Retinal pigment epithelial cell (primary cell): ENCODE measurements at places on chromosomes 16 and 17.

DNA sequence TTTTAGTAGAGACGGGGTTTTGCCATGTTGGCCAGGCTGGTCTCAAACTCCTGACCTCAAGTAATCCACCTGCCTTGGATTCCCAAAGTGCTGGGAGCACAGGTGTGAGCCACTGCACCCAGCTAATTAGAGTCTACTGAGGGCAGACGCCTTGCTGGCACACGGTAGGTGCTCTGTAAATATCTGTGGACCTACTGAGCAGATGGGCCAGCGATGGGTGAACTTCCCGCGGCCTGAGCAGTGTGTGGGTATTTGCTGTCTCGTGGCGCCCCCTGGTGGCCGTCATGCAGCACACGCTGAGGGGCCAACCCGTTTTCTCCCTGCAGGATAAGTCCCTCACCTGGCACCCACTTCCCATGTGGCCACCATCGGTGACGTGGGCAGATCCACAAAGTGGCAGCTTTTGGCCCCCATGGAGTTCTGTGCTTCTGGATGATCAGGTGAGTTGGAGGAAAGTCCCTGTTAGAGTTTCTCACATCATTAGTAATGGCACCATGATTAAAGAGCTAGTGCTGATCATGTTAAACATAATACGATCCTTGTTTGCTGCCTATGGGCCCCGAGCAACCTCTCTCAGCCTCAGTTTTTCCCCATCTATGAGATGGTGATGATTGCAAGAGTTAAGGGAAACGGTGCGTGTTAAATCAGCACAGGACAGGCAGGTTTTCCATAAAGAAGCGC lies 40.7 kb downstream of the ZDHHC7 start:
- no peak for DNase-seq

GRCh38 chr17:34725008-34725407 lies 145.6 kb downstream of the TMEM132E start:
- no peak for DNase-seq

DNA sequence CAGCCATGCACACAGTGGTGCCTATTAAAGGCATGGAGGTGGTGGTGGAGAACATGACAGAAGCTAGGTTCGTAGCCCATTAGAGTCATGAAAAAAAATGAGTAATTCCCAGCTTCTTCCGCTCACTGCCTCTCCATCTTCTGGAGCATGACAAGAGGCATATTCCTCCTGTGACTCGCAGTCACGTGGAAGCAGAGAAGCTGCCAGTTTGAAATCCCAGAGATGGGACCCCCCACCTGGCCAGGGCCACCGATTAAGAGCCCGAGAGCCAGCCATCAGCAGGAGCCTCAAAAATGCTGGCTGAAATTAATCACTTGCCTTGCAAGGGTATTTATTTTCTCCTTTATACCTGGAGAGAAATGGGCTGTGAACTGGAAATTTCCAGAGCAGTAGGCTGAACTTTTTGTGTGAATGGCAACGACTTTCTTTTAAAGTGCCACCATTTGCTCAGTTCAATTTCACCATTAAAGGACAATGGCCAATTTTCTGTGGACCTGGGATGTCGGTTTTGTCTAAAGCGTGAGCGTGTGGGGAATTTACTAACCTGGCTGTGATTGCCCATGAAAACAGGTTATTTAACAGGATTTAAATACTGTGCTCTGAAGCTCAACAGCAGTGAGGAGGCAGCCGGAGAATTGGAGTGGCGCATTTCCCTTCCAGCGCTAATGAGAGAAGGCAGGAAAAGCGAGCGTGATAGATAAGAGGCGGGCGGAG lies 189.7 kb upstream of the SDK2 start:
- DNase-seq, result no peak

DNA sequence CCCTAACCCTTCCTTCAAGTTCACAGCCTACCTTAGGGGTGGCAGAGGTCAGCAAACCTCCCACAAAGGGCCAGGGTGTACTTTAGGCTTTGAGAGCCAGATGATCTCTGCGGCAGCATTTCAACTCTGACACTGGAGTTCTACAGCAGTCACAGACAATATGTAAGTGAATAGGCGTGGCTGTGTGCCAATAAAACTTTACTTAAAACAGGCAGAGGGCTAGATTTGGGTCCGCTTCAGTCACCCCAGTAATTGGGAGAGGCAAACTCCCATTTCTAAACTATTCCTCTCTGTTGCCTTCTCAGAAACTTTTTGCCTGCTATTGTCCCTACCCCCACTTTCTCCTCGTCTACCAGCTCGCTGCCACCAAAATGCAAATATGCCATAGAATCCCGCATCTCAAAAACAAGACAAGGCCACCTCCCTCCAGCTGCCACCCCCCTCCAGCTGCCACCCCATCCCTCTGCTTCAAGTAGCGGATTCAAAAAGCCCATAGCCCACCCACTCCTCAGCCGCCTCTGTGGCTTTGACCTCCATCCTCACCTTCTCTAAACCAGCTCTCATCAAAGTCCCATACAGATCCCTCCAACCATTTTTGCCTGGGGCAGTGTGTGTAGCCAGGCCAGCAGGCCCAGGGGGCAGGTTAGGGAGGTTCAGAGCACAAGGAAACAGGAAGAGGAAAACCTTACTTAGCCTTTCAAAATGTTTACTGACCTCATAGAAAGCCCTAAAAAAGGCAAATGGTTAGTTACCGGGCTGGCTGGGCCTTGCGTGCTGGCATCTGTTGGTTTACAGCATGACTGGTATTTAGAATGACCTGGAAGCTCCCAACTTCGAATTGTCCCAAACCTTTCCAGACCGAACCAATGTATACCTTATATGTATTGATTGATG lies 19.9 kb upstream of the DNAH17 start:
- no peak for DNase-seq

- no peak for DNase-seq
These were observed 274.4 kb upstream of the TOM1L1 start for GRCh38 chr17:54626146-54626703.

DNA sequence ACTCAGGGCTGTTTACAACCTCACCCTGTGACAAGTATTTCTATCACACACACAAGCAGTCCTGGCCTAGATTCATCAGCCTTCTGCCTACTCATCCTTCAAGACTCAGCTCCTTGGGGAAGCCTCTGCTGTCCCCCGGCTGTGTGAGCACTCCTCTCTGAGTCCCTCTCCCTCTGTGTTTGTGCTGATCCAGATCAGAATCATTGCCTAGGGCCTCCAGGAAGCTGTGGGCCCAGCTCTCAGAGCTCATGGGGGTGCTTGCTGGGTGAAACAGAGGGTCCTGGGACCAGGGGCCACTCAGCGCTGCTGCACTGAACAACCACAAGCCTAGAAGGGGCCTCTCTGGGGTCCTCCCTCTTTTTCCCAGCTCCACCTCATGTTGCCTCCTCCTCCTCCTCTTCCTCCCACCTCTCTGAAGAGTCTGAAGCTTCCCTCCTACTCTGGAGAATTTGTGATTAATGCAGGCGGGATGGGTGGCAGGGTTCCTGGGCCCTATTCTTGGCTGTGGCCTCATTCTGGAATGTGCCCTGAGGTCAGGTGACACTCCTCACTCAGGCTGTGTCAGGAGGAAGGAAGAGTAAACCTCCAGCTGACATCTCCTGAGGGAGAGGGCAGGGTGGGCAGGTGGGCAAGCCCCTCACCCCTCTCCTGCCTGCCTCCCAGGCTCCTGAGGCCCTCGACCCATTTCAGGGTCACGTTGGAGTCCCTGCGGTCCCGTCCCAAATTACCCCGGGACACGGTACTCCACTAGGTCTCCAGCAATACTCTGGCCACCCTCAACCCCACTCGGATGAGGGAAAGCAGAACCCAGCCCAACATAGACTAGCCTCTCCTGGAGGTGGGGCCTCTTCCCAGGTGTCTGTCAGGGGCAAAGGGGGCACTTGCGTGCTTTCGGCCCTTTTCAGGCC lies 10.1 kb downstream of the WFIKKN2 start:
- no peak for DNase-seq

GRCh38 chr17:76558198-76559095 lies 18.6 kb downstream of the PRCD start:
- DNase-seq, result no peak

GRCh38 chr17:80119839-80120238 lies 18.5 kb downstream of the GAA start:
- DNase-seq, result no peak

DNA sequence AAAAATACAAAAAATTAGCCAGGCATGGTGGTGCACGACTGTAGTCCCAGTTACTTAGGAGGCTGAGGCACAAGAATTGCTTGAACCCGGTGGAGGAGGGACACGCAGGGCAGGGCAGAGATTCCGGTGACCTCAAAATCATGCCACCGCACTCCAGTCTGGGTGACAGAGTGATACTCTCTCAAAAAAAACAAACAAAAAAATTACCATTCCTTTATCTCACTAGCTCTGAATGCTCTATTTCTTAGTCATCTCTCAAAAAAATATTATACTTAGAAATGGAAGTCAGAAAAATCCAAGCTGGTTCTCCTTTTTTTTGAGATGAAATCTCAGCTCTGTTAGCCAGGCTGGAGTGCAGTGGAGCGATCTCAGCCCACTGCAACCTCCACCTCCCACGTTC lies 40.8 kb downstream of the SPOP start:
- no peak for DNase-seq

DNA sequence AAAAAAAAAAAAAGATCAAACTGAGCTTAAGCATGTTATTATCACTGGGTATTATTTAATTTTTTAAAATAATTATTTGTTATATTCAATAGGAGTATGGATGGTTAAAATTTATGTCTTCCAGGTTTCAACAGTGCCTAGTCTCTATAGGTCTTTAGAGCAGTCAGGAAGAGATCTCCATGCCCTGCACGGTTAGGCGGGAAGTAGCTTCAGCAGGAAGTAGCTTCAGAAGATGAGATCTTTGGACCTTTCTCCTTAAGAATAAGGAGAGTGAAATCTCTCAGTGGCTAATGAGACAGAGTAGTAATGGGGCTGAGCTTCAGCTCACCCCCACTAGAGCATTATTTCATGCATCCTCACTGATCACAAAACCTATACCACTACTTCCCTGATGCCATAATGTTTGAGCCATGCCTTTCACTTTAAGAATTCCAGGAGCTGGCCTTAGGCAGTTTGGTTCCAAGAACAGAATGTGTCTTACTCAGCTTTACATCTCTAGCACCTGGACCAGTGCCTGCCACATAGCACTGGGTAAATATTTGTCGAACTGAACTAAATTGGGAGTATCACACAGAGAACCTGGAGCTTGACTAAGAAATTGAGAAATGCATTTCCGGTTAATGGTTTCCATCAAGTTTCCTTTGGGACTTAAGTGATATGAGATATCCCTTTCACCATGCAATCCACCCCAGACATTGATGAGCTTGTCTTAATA lies 43.5 kb downstream of the SCPEP1 start:
- DNase-seq, result no peak

GRCh38 chr17:49932138-49932723 lies 36.8 kb upstream of the DLX4 start:
- no peak for DNase-seq

GRCh38 chr17:82468692-82469091 lies 10.2 kb downstream of the NARF start:
- no peak for DNase-seq

DNA sequence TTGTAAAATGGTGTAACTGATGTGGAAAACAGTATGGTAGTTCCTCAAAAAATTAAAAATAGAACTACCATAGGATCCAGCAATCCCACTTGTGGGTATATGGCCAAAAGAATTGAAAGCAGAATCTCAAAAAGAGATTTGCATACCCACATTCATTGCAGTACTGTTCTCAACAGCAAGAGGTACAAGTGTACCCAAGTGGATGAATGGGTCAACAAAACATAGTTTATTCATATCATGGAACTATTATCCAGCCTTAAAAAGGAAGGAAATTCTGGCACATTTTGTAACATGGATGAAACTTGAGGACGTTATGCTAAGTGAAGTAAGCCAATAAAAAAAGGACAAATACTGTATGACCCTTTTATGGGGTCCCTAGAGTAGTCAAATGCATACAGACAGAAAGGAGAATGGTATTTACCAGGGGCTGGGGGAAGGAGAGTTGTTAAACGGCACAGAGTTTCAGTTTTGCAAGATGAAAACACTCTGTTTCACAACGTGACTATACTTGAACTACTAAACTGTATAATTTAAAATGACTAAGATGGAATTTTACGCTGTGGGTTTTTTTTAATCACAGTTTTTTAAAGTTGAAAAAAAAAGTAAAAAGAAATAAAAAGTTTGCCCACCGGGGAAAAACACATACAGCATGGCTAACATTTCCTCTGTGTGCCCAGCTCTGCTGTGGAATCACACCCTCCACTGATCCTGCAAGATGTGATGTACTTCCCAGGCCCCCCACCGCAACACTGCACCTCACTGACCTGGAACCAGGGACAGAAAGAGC lies 6.1 kb downstream of the TVP23A start:
- no peak for DNase-seq

- DNase-seq, result no peak
These were observed 329.9 kb downstream of the KCNJ2 start for GRCh38 chr17:70499067-70499786.

- no peak for DNase-seq
These were observed 2.5 kb downstream of the CAPNS2 start for GRCh38 chr16:55569025-55569424.

- DNase-seq, result no peak
These were observed 747 bp downstream of the ATXN7L3 start for GRCh38 chr17:44198721-44199552.

DNA sequence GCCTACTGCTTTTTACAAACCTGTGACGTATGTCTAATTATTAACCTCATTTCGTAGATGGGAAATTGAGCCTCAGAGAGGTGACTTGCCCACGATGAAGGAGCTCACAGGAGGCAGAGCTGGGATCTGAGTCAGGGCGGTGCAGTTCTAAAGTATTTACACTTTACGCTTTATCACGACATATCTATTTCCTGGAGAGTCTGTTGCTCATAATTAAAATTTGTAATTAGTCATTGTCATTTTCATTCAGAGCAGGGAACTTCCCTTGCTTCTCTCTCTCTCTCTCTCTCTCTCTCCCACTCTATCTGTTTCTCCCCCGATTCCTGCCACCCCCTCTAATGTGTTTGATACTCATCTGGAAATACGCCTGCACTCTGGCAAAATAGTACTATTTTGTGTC lies 5.9 kb downstream of the SLC5A11 start:
- no peak for DNase-seq

DNA sequence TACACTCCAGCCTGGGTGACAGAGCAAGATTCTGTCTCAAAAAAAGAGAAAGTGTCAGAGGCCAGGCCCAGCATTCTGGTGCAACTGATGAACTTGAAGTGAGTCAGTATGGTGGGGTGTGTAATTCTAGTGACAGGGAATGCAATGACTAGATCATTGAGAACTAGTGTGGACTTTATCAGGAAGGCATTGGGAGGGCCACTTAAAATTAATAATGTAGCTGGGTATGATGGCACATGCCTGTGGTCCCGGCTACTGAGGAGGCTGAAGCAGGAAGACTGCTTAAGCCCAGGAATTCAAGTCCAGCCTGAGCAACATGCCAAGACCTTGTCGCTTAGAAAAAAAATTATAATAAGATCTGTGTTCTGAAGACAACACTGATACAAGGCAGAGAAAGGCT lies 90.8 kb downstream of the STX8 start:
- DNase-seq, result peak; percentile 0
